WTC11 (cell line): ENCODE measurements at places on chromosomes 7 and 10. TPM values are rescaled to one million over a fixed set of nuclear protein-coding genes. Genes with fewer than 3 reads are reported as not detected.

The CDCA7L gene
- total RNA-seq, result 132 to 161 TPM (median 135 TPM) in 3 replicates

DNA sequence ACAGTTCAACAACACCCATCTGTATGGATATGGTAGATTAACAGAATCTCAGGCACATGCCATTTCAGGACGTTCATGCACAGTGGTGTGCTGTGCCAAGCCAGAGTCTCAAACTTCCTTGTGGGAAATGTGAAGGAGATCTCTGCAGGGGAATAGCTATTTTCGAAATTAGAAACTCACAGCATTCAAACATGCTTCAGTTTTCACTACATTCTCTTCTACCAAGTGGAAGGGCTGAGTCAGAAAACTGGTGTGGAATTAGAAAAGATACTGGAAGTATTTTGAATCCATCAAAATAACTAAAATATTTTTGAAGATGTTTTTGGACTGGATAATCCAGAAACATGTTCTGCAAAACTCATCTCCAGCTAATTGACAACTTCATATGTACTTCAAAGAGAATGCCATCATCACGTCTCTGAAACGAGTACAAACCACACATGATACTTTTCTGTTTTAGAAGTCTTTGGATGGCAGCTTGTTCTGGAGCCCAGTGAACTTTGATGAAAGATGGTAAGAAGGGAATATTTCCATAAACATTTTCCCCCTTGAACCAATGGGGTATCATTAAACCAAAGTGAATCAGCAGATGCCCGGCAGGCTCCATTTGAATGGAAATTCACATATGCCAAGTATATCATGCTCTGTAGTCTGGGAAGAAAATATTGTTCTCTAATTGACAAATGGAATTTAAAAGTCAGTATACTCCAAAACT lies 616.3 kb upstream of the IGFBP3 start:
- DNase-seq, result no peak

DNA sequence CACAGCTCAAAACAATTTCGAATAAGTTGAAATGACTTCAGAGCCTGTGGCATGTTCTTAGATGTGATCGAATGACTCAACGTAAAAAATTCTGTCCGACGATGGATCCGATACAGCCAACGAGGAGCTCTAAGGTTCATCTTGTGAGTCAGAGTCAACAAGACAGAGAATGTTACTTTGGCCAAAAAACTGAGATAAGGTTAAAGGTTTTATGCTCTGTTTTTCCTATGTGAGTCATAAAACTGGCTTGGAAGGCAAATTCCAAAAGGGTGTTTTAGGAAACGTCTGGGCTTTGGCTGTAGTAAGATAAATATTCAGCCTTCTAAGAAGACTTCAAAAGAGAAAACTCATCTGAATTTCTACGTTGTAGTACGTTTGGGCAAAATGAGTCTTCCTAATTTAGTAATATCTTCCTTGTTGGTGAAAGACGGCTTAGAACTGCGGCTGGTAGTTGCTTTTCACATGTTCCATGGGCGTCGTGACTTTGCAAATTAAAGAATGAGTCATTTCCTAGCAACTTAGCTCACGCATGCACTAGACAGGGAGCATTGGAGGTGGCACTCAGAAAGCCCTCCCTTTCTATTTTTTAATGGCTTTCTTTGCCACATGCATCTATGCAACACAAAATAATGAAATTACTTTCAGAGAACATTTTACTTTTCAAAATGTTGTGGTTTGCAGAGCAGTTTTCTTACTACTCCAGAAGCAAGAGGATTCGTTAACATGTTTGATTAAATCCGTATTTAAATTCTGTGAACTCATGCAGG lies 28.2 kb downstream of the PFKP start:
- no peak for DNase-seq

The LRIT1 gene
- total RNA-seq, result not detected in 3 replicates

DNA sequence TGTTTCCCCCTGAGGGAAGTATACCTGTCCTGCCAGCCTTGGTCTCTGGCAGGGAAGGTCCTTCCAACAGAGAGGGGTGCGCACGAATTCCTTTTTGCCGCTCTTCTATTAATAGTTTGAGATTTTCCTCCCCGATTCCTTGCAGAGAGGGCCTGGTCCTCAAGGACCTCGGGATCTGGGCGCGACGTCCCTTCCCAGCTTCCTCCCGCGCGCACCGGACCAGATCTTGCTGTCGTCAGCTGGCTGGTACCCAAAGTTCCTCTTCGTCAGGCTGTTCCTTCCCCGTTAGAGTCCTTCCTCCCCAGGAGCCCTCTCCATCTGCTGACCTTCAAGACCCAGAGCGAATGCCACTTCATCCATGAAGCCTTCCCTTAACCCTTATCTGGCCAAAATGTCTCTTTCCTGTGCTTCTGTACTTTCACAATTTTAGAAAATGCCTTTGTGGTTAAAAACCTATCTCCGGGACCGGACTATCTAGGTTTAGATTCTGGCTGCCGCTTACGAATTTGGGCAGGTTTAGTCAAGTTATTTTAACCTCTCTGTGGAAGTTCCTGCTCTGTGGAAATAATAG lies 851 bp upstream of the GOT1 start:
- DNase-seq, result peak; percentile 53

GRCh38 chr10:46255801-46256747 lies 30.7 kb upstream of the ANTXRL start:
- DNase-seq, result peak; percentile 83

The RADIL gene
- total RNA-seq, result 8.6 to 12.1 TPM (median 11.1 TPM) in 3 replicates

The HMX3 gene
- 0.23 TPM in 1 of 3 replicates, not detected in the others for total RNA-seq
